Nephron progenitor cell (in vitro differentiated cells): ENCODE measurements at places on chromosomes 12 and 14.

DNA sequence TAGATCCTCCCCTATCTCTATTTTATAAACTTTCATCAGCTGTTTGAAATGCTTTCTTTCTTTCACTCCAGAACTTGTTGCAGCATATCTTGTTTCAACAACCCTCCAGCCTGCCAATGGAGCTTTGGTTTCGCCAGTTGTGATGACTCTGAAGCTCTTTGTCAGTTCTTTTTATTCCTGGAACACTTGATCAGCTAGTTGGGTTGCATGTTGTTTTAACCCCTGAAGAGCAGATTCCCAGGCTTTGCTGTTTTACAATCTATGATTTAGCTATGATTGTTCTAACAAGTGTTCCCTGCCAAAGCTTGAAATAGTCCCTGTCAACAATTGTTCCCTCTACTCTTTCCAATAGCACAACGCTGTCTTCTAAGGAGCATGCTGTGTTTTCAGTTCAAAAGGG lies 50.6 kb upstream of the FUT8 start:
- no peak for DNase-seq

- DNase-seq = peak; percentile 42
Observed at GRCh38 chr14:24058260-24058950, 6.6 kb downstream of the CARMIL3 start.

- DNase-seq = no peak
Observed at GRCh38 chr12:132357623-132358186, 28.3 kb upstream of the GALNT9 start.

DNA sequence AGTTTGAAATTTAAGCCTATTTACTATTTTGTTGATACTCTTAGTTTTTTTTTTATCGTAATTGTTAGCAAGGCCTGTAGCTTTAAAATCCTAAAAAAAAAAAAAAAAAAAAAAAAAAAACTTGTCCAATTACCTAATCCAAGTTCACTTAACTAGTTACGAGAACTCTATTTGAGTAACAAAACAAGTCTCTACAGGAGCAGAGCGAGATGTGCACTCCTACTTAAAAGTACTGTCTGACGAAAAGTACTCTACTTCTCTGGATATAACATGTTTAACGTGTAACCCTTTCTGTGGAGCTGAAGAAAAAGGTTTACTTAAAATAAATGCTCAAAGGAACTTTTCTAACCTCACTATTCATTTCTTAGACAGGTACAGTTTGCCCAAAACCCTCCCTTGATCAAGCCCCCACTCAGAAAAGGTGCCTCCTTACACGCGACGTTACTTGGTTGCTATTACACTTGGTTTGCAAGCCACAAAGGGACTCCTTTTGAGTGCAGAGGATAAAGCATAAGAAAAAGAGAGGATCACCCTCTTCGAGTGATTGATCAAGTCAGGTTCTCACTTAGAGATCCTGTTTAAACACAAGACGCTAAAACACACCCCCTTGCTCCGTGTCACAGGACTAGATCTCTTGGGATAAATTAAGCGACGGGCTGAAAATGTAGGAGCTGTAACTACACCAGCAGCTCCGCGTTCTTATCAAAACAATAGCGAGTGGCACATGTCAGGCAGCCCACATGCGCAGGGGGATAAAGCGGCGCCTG lies 2.2 kb downstream of the BAZ1A start:
- DNase-seq = no peak

DNA sequence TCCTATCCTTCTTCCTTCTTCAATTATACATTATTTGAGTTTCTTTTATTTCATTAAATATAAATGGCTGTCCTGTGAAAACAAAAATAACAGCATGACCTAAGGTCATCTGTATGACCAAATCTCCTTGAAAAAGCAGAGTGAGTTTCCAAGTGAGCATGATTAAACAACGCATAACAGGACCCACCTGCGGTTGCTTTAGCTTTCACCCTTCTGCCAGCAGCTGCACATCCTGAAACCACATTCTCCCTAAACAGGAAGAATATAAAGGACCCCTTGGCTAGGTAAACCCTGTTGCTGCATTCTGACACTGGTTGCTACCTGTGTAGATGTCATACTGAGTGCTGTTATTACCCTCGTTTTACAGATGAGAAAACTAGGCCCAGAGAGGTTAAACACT lies 42.8 kb upstream of the CPM start:
- DNase-seq = no peak

GRCh38 chr12:130121226-130122000 lies 40.9 kb upstream of the FZD10 start:
- no peak for DNase-seq

DNA sequence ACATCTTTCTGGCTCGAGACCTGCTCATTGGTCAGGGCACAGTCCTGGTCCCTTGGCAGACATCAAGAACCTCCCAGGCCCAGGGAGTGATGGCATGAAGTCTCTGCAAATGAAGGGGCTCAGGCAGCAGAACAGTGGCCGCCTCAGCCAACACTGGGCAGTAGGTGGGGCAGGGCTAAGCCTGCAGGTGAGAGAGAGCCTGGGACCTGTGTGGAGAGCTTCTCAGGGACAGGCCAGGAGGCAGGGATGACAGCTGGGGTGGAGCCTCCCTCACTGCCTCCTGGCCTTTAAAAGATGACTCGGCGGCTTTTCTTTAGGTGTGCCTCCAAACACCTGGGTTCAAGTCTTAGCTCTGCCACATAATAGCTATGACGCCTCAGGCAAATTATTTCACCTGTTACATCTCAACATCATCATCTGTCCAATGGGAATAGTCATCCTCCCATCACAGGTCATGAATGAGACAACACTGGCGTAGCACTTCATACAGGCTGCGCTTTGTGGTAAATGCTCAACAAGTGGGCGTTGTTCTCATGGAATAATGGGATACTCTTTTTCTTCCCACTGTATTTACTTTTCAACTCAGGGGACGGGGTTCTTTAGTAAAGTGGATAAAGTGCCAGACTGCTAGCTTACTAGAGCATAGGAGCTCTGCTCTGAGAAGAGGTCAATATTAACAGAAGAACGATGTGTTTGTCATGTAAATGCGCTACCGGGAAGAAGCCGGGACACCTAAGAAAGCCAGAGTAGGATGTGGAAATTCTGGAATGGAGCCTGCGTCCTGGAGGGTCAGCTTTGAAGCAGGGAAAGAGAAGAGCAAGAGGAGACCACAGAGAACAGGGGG lies 277.4 kb downstream of the FOXN3 start:
- no peak for DNase-seq

GRCh38 chr12:1332327-1332726 lies 262.1 kb downstream of the FBXL14 start:
- DNase-seq = no peak

GRCh38 chr14:96191841-96192462 lies 12.7 kb upstream of the BDKRB2 start:
- no peak for DNase-seq

DNA sequence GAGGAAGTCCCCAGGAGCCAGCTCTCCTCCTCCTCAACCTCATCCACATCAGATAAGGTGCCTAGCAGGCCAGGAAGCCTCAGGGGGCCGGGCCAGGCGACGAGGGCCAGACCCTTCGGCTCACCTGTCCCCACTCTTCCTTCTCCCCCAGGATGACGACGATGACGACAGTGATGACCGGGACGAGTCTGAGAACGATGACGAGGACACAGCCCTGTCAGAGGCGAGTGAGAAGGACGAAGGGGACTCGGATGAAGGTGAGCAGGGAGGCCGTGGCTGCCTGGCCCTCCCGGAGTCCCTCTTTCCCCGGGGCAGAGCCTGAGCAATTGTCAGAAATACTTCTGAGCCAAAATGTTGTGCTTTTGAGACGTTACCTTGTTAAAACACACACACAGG lies 13.8 kb downstream of the SETD1B start:
- no peak for DNase-seq

- no peak for DNase-seq
Observed at GRCh38 chr12:3189282-3189681, 112.1 kb downstream of the TSPAN9 start.

GRCh38 chr14:67962215-67962644 lies 142.7 kb downstream of the RAD51B start:
- no peak for DNase-seq

- DNase-seq = no peak
Observed at GRCh38 chr12:12720672-12721161, 3.5 kb downstream of the CDKN1B start.

GRCh38 chr14:93108105-93108504 lies 7.6 kb downstream of the ITPK1 start:
- DNase-seq = no peak

GRCh38 chr12:29149691-29150281 lies 708 bp downstream of the FAR2 start:
- DNase-seq = peak; percentile 22

DNA sequence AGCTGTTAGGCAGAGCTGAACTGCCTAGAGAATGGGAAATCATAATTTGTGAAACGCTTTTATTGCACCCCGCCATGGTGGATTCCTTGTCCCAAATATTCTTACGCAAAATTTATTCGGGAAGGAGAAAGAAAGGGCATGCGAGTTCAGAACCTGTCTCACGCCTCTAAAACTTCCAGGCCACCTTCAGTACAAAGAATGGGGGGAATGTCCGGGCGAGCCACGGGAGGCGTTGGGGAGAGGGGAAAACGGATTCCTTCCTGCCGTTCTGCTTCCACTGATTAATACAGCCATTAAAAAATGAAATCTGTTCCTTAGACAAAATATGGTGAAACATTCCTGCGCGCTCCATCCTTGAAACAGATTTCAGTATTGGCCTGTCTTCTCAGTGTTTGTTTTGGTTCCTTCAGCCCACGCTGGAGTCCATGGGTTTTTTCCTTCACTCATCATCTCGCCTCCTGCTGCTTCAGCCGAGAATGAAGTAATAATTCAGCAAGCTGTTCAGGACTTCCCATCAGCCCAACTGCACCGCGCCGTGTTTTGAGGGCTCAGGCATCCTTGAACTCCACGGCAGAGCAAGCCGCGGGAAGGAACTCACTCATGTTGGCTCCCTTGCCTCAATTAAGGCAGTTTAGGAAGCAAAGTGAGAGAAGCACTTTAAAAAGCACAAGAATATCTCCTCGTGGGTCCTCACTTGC lies 47.7 kb upstream of the CDKN3 start:
- DNase-seq = no peak

- no peak for DNase-seq
Observed at GRCh38 chr12:41652981-41653380, 464.9 kb downstream of the PDZRN4 start.

- no peak for DNase-seq
Observed at GRCh38 chr12:27523305-27523641, 733 bp upstream of the PPFIBP1 start.

DNA sequence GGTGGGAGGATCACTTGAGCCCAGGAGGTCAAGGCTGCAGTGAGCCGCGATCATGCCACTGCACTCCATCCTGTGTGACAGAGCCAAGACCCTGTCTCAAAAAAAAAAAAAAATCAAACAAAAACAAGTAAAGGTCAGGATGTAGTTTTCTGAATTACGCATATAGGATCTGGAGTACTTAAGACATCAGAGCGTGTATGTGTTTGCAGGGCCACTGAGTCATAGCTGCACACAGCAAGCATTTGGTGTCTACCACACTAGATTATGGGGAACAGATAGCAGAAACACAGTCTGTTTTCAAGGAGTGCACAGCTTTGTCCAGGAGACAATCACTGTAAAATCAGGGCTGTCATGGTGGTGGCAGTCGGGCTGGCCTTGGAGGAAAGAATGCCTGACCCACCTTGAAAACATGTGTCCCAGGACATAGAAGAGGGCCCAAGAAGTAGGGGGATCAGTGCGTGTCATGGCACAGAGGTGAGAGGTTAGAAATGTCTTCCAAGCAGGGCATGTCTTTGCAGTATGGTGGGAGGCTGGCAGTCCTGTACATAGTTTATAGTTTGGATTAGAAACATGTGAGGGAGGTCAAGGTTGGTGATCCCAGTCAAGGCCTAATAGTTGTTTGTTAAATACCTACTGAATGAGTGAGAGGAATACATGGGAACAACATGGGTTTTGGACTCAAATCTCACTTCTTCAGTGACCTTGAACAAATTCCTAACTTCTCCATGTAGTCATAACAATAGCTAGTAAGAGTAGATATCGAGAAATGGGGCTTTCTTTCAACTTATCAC lies 23.6 kb upstream of the C12orf71 start:
- DNase-seq = no peak

- no peak for DNase-seq
Observed at GRCh38 chr14:50056435-50056834, 59.9 kb downstream of the VCPKMT start.

DNA sequence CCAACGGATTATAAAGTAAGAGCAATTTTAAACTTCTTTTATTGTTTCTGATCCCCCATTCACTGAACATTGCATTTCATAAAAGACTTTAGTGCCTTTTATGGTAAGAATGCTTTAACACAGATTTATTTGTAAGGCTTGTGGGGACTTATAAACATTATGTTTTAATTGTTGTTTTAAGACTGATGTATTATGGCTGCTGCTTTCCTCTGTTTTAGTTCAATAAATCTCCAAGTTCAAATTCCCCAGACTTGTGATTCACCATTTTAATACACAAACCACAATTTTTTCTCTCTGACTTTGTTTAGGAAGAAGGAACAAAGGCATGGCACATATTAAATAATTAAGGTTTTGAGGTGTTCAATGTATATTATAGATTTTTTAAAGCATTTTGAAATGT lies 753.3 kb downstream of the SLC6A15 start:
- DNase-seq = no peak

DNA sequence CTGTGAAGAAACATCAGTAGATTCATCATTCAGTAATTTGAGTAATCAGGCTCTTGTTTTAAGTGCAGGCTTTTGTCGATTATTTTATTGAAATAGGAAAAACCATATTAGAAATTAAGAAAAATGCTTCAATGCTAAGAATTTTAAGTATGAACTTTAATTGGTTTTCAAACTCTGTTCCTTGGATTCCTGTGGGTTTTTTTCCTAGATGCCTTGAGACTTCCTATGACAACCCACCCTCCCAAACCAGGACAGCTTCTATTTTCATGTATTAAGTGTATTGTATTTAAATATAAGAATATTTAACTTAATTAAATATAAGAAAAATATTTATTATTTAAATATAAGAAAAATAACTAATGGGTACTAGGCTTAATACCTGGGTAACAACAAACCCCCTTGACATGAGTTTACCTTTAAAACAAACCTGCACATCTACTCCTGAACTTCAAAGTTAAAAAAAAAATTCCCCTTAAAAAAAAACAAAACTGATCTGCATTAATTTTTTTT lies 3.0 kb downstream of the ARHGAP5 start:
- no peak for DNase-seq
